IMR-90 (cell line): ENCODE measurements at places on chromosomes 5 and 9.

DNA sequence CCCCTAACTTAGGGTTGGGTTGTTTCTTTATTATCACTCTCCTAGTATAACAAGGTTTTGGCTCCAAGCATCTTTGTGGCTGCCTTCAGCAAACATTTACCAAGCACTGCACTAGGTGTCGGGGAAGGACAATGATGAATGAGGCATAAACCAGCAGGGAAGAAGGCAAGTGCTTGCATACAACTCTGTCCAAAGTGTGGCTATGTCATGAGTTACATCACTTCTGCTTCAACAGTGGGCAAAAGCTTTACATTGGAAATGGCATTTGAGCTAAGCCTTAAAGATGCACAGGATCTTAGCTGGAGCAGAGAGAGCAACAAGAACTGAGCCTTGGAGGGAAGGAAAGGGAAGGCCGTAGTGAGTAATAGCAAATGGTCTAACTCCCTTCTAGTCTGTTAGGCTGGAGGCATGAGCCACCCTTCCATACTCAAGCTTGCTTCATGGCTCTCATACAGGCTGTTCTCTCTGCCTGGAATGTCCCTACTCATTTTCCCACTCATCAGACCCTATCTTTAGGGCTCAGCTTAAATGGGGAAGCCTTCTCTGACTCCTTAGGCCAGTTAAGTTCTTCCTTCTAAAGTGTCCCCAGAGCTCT is 121.8 kb downstream of the SEMA6A start:
- no peak for DNase-seq

DNA sequence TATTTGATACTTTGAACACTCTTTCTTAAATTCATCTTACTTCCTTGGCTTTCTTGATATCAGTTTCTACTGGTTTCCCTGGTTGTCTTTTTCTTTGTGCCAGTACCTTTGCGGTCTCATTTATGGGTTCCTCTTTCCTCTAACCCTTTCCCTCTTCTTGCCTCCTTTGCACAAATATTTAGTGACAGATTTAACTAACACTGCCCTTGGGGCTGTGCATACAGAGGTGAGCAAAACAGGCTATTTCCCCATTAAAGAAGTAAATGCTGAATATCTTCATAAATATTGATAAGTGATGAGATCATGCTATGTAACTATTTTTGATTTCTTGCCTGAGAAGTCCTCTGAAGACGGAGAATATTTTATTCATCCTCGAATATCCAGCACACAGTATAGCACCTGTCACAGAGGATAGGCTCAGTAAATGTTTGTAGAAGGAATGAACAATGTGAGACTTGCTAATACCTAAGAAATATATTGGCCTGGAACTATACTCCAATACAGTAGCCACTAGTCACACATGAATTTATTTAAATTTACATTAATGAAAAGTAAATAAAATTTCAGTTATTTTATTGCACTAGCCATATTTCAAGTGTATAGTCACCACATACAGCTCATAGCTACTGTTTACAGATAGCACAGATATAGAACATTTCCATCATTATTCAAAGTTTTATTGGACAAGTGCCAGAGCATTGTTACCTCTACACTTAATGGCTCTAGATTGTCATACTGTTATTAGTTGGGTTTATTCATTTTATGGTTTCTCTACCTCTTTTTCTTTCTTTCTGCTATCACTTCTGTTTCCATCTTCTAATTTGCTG is 90.4 kb downstream of the RIC1 start:
- peak; percentile 18 for DNase-seq

- DNase-seq: no peak
Measured at GRCh38 chr9:8653855-8654254, 854.3 kb upstream of the DMAC1 start.

- DNase-seq: no peak
Measured at GRCh38 chr9:68457803-68458202, 82.9 kb downstream of the TMEM252 start.

DNA sequence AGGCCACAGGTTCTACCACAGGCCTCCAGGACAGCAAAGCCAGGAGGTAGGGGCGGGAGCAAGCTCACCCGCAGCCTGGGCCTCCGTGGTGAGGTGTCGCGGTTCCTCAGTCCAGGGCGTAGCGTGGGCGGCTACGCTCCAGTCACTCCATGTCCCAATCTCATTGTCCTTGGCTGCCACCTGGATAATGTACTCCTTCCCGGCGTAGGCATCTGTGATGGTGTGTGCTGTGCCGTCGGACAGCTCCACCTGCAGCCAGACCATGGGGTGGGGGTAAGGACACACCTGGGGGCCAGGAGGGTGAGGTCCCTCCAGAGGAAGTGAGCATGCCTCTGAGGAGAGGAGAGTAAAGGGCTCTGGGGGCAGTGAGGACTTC is 29.8 kb upstream of the ENHO start:
- DNase-seq: no peak

GRCh38 chr9:16870596-16871335 is at the start of gene BNC2:
Gene BNC2, minus strand, starts transcription at chr9:16870670. Its CDS starts 22 bp downstream, at chr9:16870648.
- peak; percentile 60 for DNase-seq

GRCh38 chr9:118532592-118532991 is 828.4 kb downstream of the TLR4 start:
- DNase-seq: no peak

GRCh38 chr9:8670751-8671150 is 871.2 kb upstream of the DMAC1 start:
- DNase-seq: no peak

DNA sequence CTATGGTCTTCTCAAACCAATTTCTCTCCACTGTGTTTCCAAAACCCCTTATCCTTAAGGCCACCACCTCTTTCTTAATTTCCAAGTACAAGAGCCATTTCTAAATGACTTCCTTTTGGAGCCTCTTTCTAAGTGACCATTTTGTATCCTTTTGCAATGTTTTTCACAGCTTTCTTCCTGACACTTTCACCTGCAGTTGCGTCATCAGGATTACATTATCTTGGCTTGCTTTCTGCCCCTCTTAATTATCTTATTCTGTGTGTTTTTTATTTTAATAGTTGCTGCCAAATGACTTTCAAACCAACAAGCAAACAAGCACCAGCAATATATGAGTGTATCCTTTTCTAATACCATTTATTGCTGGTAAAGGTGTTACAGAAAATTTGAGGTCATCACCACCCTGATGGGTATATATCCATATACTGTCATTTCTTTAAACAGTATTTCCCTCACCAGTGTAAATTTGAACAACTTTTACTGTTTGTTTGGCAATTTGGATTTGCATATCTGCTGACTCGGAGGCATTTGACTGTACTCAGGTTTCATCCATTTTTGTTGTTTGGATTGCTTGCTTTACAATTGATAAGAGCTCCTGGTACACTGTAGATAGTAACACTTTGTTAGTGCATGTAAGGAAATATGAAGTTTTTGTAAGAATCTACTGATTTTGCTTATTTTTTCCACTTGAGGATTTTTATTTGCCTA is 5.4 kb upstream of the ANXA1 start:
- DNase-seq: no peak

GRCh38 chr9:130971294-130971849 is 32.3 kb upstream of the FIBCD1 start:
- DNase-seq: no peak

GRCh38 chr9:131096269-131097125 is at the start of gene AIF1L:
Gene AIF1L, plus strand, starts transcription at chr9:131096531. Its CDS starts 99 bp downstream, at chr9:131096630.
- DNase-seq: no peak

GRCh38 chr9:116232424-116233159 is 79.0 kb downstream of the PAPPA start:
- peak; percentile 38 for DNase-seq

DNA sequence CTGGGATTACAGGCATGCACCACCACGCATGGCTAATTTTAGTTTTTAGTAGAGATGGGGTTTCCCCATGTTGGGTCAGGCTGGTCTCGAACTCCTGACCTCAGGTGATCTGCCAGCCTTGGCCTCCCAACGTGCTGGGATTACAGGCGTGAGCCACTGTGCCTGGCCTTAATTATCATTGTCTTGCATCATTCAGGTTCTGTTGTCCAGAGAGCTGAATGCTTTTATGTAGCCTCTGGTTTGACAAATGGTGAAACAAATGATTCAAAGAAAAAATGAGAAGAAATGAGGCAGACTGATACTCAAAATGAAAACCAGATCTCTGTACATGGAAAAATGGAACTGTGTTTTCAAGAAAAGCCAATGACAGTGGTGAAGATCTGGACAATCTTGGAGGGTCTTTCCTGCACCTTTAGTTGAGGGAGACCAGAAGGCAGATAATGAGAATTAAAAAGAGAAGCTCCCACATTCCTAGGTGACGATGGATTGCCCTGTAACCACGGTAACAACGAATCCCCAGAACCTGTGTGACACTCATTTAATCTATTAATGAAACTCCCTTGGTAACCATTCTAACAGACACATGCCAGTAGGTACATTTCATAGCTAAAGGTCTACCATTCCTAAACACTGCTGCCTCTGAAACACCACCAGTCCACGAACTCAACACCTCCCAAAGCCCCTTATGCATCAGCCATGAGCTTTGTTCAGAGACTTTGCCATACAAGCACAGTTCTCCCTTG is 1.6 kb downstream of the TEX48 start:
- DNase-seq: no peak

- DNase-seq: no peak
Measured at GRCh38 chr5:59542851-59543820, 350.4 kb downstream of the PDE4D start.

DNA sequence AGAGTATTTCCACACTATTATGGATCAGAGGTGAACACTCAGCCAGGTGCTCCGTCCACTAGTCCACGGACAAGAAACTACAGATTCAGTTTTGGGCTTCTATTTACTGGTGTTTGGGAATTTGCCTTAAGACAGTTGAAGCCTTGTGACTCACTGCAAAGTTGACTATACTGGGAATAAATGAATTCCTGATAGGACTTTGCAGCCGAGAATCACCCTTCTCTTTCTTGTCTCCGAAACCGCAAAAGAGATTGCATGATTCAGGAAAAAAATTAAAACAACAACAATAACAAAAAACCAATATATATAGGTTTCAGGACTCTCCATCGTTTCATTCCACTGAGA is 716 bp downstream of the TMEM171 start:
- peak; percentile 47 for DNase-seq

DNA sequence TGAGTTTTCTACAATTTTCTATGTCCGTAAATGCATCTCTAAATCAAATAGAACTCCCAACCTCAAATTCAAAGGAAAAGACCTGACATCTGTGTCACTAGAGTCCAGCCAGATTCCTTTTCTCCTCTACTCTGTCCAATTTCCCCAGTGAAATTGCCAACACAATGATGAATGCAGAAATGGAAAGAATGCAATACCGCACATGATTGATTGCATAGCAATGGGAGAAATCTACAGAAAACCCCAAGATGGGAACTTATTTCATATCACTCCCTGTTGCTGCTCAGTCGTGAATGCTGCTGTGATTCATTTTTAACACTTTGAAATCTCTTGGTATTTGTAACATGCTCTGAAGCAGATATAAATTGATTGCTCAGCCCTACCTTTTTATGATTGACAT is 355.1 kb upstream of the TUSC1 start:
- no peak for DNase-seq

DNA sequence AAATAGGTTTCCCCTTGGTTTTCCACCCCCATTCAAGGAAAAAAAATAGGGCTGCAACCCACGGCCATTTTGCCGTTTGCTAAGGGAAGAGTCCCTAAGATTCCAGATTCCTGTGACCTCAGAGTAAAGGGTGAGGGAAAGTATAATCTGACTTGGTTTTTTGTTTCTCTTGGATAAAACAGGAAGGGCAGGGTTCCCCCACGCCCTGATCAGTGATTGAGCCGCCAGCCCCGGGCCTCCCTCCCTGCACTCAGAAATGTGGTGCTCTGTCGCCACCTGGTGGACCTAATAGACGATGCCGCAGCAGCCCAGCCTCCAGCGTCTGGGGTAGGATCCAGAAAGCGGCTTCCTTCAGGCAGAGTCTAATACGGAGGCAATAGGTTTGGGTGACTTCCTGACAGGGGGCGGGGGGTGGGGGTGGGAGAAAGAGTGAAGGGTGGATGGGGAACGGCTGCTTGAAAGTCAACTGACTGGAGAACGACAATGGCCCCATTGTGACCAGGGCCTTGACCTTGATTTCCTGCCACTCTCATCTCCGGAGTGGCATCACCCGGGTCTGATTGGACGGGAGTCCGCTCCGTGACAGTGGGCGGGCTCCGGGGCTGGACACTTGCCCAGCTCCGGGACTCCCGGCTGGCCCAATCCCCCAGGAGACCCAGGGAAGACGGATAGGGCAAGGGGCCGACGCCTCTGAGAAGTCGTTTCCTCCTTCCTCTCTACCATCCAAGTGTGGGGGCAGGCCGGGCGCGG is 17.8 kb upstream of the CYSTM1 start:
- peak; percentile 73 for DNase-seq

GRCh38 chr5:132265336-132266030 is 8.0 kb downstream of the PDLIM4 start:
- peak; percentile 96 for DNase-seq

- DNase-seq: no peak
Measured at GRCh38 chr9:121604654-121605053, 46.8 kb upstream of the DAB2IP start.

DNA sequence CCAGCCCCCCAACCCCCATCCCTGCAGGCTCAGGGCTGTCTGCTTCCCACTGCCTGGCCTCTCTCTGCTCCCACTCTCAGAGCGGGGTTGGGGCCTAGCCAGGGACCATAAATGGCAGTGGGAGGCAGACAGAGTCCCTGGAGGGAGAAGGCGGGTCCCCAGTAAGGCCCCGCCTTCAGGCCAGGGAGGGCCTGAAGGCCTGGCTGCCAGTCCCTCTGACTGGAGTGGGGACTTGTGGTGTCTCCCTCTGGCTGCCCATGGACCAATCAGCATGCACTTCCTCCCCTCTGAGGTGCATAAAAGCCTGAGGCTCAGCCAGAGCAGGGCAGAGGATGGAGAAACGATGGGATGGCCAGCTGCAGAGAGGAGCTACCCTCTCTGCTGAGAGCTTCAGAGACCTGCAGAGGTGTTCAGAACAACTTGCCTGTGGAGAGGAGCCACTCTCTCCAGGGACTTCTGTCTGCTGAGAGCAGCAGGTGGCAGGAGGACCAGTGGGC is 2.7 kb upstream of the BTNL9 start:
- no peak for DNase-seq

DNA sequence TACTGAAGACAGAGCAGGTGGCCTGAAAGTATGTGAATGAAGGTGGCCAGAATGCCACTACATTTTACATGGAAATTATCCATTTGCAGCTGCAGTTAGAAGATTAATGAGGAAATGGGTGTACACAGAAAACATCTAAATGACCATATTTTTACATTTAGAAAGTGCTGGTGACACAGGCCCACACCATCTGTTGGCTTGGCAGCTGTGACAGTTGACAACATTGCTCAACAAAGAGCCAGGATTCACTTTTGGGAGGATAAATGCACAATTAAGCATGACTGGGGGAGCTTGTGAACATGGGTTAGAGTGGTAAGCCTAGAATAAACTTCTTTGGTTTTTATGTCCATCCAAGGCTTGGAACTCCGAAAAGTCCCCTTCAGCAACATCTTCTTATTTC is 360.5 kb downstream of the KCTD16 start:
- no peak for DNase-seq

DNA sequence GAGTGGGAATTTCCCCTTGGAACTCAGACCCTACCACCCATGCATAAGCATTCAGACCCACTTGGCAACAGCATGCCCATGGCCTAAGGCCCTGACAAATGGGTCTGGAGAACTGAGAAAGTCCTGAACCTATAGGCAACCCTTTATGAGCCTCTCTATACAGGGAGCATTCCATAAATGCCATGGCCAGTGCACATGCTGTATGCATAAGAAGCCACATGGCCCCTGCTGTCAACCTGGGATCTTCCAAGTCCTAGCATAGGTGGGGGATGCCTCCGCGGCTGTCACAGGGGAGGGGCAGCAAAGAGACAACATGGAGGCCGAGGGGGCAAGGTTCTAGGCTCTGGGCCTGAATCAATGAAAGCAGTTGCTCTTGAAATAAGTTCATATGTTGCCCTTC is 8.2 kb upstream of the NIPAL4 start:
- no peak for DNase-seq

GRCh38 chr5:151903243-151903653 is 21.4 kb downstream of the GLRA1 start:
- DNase-seq: no peak
